ENCODE measurements at places on chromosomes 6 and 20. TPM values are rescaled to one million over a fixed set of nuclear protein-coding genes. Genes with fewer than 3 reads are reported as not detected.
A peak's percentile ranks its signal among the peaks of the same experiment; 100 is the strongest.

The ENPP5 gene
- 1.4 TPM for total RNA-seq

GRCh38 chr6:125008957-125009356 is 46.7 kb downstream of the RNF217 start:
- no peak for DNase-seq

GRCh38 chr20:1987826-1988225 is 6.0 kb downstream of the PDYN start:
- peak; percentile 16 for DNase-seq

GRCh38 chr6:29943053-29943966 is 978 bp downstream of the HLA-A start:
- no peak for DNase-seq

GRCh38 chr6:13101409-13101808 is 226.9 kb downstream of the TBC1D7 start:
- no peak for DNase-seq

The PROKR2 gene
- not detected for total RNA-seq

The LY6G5C gene
- total RNA-seq: 2.9 TPM

The LRP11 gene
- 24.2 TPM for total RNA-seq

GRCh38 chr6:75530696-75531095 is 37.1 kb upstream of the FILIP1 start:
- peak; percentile 36 for DNase-seq

DNA sequence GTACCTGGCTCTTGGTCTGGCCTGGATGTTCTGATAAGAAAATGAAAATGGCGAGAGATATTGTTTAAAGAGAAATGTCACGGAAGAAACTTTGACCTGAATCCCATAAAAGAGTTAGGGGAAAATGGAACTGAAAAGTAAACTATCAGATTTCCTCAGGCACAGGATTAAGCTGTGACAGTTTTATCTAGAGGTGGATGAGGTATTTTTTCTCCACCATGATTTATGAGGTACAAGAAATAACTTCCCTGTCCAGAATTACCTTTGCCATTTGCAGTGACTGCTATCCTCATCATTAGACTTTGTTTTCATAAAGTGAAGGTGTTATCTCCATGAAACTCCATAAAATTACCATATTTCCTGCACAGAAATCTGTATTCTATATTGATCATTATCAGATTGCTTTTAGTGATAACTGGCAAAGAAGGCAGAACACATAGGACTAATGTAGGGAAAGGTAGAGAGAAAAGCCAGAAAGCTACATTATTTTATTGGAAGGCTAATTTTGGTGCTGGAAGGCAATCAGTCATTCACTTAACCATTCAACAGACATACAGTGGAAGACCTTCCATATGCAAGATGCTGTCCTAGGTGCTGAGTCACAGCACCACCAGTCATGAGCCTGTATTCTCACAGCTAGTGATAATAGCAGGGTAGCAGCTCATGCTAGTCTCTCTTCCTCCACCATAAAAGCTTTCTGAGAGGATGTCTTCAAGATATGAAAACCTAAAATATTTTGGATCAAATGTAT is 427.3 kb upstream of the CITED2 start:
- peak; percentile 14 for DNase-seq

The OTOR gene
- not detected for total RNA-seq

- no peak for DNase-seq
These were observed 20.4 kb downstream of the PAX1 start for GRCh38 chr20:21725892-21726291.

DNA sequence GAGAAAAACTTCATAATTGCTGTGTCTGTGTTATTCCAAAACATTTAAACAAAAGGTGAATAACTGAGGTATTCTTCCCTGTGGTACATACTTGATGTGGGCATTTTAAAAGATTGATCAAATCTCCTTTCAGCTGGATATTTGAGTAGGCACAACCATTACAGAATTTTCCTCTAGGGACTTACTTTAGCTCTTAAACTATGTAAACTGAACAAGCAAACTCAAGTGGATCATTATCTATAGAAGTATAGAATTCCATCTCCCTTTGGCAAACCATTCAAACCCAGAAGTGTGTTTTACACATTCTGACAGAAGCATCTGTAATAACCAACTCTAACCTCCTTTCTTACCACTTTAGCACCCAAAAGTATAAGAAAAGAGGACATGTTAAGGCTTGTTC is 241.4 kb downstream of the ESR1 start:
- DNase-seq: no peak

DNA sequence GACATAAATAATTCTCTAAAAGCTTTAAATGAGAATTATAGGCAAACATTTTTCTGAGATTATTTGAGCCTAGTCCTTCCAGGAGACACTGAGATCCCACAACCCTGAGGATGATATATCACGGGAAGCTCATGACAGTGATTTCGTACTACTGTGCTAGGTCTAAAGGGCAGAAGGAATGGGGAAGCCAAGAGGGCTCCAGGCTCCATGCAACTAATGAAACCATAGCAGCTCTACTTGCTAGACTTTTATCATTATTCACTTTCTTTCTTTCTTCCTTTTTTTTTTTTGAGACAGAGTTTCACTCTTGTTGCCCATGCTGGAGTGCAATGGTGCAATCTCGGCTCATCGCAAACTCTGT is 57.3 kb upstream of the SGK1 start:
- no peak for DNase-seq

DNA sequence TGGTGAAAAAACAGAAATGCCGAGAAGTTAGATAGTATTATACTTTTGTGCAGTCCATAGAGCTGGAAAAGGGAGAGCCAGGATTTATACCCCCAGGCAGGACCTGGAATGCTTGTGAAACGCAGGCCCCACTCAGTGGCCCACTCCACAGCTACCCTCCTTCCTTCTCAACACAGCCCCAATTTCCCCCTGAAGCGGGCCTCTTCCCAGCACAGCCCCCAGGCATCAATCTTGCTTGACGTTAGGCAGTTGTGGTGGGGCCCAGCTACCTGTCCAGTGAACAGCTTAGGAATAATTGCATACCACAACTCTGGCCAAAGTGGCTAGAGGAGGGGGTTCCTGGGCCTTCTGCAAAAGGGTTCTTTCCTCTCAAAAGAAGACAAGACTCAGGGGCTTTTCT is 61.3 kb downstream of the PPP1R3G start:
- no peak for DNase-seq

The MYH7B gene
- total RNA-seq: 0.05 TPM

DNA sequence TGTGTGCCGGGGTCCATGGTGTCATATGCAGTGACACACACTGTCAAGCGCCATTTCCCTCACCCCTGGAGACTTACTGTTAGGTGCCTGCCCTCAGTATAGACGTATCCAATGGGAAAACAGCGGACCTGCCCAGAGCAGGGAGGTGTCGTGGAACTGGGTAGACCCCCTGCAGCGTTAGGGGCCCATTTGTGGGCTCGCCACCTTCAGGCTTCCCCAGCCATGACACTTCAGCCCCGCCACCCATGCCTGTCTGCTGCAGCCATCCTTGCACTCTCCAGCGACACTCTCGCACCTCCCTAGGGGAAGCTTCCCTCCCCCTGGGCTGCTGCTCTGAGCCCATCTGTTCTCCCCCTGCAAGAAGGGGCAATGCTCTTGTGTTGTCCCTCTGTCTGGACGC is 43.2 kb downstream of the STK35 start:
- DNase-seq: no peak

The F13A1 gene
- total RNA-seq: 10.1 TPM

The MAP7 gene
- 3.3 TPM for total RNA-seq

DNA sequence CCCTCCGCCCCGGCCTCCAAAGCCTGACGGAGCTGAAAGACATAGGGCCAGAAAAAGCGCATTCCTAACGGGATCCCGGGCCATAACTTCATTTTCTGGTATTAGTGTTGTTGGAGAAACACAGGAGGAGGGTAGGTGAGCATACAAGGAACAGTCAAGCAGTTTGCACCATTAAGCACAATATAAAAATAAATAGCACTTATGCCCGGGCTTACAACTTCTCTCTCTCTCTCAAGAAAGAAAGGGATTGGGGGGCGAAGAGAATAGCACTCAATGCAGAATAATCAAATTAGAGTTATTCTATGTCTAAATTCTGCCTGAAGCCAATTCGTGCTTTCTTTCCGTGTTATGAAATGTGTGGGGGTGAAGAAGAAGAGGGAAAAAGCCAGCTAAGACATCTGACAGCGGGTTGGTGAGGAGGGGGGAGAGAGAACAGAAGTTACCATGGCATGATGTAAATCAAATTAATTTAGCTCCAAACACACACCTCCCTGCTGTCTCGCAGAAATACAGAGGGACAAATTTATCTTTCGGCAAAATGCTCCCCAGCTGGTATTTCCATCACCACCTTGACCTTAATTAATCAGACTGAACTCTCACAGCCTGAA is 508 bp upstream of the METTL24 start:
- DNase-seq: no peak

DNA sequence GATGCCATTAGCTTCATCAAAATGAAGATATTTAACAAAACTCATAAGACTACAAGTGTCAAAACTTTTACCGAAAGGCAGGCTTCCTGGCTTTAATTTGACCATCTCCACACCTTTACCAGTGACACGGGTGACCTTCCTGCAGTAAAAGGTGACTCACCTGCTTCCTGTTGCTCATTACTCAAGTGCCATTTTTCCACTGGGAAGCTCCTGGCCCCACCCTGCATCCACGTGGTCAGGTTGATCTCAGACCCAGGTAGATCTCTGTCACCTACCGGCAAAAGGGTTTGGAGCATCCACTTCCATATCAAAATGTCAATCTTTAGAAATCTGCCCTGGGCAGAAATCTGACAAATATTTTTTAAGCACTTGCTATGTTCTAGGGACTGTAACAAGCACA is 31.9 kb upstream of the CDH4 start:
- DNase-seq: no peak

- no peak for DNase-seq
These were observed 11.3 kb upstream of the SENP6 start for GRCh38 chr6:75590370-75590769.

The AKIRIN2 gene
- total RNA-seq: 65.4 TPM

GRCh38 chr6:147653631-147654030 is 145.1 kb downstream of the SAMD5 start:
- DNase-seq: no peak

DNA sequence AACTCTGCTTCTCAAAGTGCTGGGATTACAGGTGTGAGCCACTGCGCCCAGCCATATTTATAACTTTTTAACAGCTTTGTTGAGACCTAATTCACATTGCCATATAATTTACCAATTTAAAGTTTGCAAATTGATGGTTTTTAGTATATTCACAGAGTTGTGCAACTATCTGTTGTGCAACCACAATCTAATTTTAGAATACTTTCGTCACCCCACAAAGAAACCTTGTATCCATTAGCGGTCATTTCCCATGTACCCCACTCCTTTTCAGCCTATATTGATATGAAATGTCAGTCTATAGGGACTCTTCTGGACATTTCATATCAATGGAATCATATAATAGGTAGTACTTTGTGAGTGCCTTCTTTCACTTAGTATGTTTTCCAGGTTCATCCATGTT is 55.8 kb downstream of the FOXO3 start:
- DNase-seq: no peak

GRCh38 chr20:60589623-60590022 is 631.4 kb downstream of the CDH26 start:
- DNase-seq: no peak

DNA sequence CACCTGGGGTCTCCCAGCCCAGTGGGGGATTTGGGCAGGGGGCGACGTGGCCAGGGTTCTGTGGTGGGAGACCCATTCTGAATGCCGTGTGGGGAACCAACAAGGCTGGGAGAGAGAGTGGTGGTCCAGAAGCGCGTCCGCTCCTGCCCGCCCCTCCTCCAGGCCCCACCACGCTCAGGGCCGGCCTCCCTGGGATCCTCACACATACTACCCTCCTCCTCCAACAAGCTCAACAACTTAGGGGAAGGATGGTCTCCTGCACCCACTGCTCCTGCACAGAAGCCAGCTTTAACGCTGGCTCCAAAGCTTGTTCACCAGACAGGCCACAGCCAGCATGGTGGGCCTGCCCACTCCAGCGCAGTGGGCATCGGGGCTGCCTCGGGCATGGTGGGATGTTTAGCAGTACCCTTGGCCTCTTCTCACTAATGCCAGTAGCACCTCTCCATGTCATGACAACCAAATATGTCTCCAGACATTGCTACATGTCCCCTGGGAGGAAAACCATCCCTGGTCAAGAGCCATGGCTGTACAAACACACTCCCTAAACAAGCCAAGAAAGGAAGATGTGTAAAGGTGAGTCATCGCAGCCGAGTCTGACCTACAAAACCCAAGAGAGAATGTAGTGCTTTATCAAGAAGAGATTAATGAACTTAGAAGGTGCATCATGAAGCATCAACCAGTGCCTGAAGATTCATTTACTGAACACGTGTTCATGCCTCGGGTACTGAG is 75.7 kb downstream of the BMP7 start:
- DNase-seq: peak; percentile 36

The MMP24 gene
- 13.7 TPM for total RNA-seq

The ZNF335 gene
- total RNA-seq: 18.2 TPM
